SJSA1 (cell line): ENCODE measurements at places on chromosomes 16 and 17. TPM values are rescaled to one million over a fixed set of nuclear protein-coding genes. Genes with fewer than 3 reads are reported as not detected.

DNA sequence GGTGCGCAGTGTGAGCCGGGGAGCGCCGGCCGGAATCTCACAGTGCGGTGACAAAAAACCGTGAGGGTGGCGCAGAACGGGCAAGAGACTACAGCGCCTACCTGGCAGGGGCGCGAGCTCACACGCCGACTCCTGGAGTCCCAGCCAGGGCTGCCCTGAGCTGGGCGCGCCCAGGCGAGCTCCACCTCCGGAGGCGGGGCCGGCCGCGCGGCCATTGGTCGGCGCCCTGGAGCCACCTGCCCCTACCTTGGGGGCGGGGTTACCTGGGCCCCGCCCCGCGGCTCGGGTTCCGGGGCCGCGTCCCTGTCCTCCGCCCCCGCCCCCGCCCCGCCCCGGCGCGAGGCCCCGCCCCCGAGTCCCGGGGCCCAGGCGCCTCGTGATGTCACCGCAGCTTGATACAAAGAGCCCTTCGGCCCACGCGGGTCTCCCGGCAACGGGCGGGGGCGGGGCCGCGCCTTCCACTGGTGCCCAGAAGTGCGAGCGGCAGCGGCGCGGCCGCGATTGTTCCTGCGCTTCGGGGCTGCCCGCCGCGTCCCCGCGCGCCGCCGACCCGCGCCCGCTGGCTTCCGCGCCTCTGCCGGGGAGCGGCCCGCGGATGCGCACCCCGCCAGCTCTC, 96.3 kb downstream of the RAB11FIP4 start:
- no peak for DNase-seq

SLC2A4 gene
- 0.32 TPM in 1 of 2 replicates, not detected in the other for total RNA-seq

- no peak for DNase-seq
These were observed 26.2 kb downstream of the BMERB1 start for GRCh38 chr16:15460601-15461000.

TNRC6C gene
- total RNA-seq, result 4.6 and 9.6 TPM in 2 replicates

DNA sequence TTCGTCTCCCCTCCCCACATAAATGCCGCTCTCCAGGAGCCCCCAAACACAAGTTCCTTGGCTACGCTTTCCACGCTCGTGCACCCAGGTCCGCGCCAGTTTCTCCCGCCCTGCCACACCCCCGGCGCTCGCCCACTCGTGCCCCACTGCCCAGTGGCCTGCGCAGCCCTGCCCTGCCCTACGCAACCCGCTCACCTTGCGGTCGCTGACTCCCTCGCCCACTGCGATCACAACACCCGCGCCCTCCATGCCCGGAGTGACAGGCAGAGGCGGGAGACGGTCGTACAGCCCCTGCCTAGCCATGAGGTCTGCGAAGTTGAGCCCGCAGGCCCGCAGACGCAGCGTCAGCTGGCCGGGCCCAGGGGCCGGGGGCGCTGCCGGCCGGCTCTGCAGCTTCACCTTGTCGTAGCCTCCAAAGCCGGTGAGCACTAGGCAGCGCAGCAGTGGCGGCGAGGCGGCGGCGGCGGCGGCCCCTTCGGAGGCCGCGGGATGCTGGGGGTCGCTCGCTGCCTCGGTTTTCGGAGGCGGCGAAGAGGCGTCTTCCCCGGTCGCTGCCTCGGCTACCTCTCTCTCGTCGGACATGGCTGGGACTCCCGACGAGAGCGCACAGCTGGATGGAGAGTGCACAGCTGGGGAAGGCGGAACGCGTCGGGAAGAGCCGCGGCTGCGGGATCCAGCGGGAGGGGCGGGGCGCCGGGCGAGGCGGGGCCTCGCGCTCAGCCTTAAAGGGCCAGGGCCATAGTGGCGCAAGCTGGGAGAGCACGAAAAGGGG, at the start of gene VAT1:
VAT1 (minus strand) TSS at position 645 of the 772 bp plus-strand sequence; CDS start at position 582, 63 bp downstream.
- peak; percentile 86 for DNase-seq

DNA sequence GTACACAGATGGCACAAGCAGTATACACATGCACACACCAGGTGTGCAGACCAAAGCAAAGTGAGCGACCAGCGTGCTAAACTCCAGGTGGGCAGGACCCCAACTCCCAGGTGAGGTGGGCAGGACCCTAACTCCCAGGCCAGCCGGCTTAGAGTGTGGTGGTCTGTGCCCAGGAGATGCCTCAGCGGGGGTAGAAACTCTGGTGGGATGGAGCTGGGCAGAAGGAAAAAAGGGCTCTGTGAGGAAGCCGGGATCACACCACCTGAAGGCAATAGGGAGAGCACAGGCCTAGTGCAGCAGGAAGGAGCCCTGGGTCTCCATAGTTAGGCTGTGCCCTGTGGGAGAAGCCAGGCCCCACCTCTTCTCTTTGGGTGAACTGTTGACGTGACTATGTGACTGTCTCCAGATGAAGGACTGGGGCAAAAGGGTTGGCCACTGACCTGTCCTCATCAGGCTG, 1.6 kb upstream of the FOXJ1 start:
- DNase-seq, result no peak

TGFB1I1 gene
- 66.3 and 90.1 TPM in 2 replicates for total RNA-seq

SGF29 gene
- 20.2 and 20.6 TPM in 2 replicates for total RNA-seq

DNA sequence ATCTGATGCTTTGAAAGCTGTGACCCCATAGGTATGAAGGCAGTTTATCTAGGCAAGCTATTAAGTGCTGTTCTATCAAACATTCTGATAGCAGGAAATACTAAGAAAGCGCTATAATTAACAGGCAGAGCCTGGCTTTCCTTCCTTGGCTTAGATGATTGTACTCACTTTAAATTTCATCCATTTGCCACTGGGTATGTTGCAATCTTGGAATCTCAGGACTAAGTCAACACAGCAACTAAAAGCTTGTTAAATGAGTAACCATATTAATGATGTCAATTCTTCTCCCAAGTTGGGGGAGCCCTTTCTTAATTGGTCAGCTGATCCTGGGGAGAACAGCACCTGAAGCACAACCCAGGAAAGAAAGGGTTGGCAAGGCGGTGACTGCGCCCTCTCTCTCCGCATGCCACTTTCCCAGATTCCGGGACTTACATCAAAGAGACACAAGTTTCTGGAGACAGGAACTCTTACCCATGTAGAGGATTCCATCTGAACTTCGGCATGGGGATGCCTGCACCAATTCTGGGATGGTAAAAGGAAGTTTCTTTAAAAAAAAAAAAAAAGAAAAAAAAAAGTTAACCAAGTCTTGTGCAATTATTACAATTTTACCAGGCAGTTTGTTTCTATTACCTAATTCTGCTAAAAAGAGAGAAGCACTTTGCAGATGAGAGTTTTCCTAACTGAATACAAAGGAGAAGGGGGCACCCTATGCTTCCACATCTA, 54.4 kb upstream of the ICAM2 start:
- DNase-seq, result no peak

GRCh38 chr16:67746846-67747245, 27.7 kb upstream of the GFOD2 start:
- DNase-seq, result no peak

- no peak for DNase-seq
These were observed 3.3 kb downstream of the ARL4D start for GRCh38 chr17:43402078-43402477.

- no peak for DNase-seq
These were observed 85.9 kb downstream of the SNX29 start for GRCh38 chr16:12062343-12063003.

- no peak for DNase-seq
These were observed 7.2 kb downstream of the SLC43A2 start for GRCh38 chr17:1621273-1621954.

SLC4A1 gene
- total RNA-seq, result not detected in 2 replicates

HEATR9 gene
- not detected in 2 replicates for total RNA-seq

DNA sequence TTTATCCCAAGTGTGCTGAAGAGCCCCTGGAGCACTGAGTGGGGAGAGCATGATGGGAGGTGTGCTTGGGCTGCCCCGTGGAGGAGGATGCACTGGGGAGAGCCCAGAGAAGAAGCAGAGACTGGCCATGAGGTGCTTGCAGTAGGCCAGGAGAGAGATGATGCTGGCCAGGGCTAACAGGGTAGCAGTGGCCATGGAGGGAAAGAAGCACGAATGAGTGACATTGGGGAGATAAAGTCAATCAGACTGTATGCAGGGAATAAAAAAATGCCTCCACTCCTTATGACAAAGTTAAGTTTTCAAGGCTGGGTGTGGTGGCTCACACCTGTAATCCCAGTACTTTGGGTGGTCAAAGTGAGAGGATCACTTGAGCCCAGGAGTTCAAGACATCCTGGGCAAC, 5.4 kb upstream of the TMEM220 start:
- no peak for DNase-seq

DNA sequence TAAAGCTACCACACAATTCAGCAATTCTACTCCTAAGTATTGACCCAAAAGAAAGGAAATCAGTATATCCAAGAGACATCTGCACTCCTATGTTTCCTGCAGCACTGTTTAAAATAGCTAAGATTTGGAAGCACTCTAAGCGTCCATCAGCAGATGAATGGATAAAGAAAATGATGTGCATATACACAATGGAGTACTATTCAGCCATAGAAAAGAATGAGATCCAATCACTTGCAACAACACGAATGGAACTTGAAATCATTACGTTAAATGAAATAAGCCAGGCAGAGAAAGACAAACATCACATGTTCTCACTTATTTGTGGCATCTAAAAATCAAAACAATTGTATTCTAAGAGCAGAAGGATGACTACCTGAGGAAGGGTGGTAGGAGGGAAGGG, 1.5 kb downstream of the SLFN11 start:
- no peak for DNase-seq

DNA sequence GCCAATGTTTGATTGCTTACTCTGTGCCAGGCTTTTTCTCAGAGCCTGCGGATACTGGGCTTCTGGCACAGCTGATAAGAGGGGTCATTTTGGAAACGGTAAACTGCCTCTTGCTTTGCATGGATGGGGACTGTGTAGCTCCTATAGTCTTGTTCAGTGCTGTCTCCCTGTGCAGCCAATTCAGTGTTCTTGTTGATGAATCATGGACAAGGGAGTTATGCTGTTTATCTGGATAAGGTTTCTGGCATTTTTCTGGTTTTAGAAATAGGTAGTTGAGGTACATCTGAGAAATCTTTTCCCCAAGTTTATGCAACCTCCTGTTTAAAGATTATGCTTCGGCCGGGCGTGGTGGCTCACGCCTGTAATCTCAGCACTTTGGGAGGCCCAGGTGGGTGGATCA, 16.7 kb upstream of the TANGO6 start:
- no peak for DNase-seq

DNA sequence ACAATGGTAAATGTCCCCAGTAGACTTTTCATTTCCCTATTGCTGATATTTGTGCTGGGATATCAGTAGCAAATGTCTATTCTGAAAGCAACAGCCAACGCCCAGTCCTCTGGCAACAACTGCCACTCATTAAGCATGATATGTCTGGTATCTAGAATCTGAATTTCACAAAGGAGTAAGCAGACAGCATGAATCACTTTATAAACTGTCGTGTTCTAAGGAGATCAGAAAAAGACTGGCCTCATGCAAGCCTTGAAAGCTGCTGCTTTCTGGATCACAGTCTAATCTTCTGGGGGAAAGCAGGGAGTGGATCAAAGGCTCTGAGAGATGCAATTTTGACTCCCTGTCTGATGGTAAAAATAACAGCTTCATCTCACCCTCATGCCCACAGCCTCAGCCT, 153.1 kb upstream of the NOG start:
- DNase-seq, result peak; percentile 92

DNA sequence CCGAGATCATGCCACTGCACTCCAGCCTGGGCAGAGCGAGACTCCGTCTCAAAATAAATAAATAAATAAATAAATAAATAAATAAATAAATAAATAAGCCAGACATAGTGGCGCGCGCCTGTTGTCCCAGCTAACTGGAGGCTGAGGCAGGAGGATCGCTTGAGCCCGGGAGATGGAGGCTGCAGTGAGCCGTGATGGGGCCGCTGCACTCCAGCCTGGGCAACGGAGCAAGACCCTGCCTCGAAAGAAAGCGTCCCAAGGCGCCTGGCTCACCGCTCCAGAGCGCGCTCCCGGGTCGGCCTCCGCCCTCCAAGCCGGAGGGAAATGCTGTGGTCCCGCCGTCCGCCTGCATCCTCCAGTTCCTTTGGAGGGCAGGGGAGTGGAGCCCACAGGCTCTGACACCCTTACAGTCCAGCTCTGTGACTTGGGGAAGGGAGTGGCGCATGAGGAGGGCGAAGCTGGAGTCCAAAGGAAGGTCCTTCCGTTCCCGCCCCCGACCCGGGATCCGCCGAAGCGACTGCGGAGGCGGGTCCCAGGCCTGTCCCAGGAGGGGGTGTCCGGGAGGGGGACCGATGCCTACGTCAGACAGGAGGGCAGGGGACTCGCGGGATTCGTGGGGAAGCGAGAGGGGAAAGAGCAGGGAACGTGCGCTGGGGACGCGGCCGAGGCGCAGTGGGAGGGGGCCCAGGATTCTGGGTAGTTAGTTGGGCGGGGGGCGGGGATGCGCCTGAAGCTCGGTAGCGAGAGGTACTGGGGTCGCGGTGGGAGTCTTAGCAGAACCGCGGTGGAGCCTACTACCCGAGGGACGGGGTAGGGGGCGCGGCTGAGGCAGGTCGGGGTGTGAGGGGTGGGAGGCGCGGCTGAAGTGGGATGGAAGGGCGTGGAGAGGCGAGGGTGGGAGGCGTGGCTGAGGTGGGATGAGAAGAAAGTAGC, 8.4 kb upstream of the TRPV2 start:
- DNase-seq, result no peak

GRCh38 chr16:9050102-9050830, 41.2 kb upstream of the HAPSTR1 start:
- peak; percentile 28 for DNase-seq
